CD4-positive, alpha-beta T cell treated with Interleukin-10 for 1 hour (primary cell): ENCODE measurements at places on chromosomes 16 and 17.
A peak's percentile ranks its signal among the peaks of the same experiment; 100 is the strongest.

DNA sequence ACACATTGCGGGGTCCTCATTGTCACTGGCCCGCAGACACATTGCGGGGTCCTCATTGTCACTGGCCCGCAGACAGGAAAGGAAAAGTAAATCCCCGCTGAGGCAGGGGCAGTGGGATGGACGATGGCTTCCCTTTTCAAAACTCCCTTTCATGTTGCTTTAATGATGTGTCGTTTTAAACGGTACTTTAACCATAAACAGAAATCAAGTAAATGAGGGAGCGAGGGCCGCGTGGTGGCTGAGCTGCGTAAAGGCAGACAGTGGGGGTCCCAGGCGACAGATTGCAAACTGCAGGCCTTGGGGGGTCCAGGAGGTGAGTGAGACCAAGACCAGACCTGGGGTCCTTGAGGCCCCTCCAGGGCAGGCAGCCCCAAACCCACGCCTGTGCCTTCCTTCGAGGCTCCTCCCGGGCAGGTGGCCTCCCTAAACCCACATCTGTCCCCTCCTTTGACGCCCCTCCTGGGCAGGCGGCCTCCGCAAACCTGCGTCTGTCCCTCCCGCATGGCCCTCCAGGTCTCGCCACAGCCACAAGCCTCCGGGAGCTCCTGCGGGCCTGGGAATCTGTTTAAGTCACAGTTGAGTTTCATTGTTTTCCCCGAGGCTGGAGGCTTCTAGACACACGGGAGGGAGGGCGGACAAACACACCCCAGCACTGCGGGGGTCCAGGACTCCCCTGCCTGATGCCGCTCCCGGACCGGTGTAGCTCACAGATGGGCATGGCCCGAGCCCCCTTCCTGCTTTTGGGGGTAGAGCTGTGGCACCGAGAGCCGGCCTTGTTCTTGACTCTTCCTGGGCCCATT is 7.3 kb downstream of the PIEZO1 start:
- no peak for DNase-seq

DNA sequence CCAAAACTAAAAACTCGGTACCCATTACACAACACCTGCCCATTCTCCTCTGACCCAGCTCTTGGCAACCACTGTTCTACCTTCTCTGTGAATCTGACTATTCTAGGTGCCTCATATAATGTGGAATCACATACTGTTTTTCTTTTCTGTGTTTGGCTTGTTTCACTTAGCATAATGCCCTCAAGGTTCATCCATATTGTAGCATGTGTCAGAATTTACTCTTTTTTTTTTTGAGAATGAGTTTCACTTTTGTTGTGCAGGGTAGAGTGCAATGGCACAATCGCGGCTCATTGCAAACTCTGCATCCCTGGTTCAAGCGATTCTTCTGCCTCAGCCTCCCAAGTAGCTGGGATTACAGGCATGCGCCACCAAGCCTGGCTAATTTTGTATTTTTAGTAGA is 59.5 kb upstream of the RBL2 start:
- DNase-seq, result no peak

GRCh38 chr16:22663389-22664064 is 150.4 kb upstream of the HS3ST2 start:
- DNase-seq, result no peak

GRCh38 chr16:55036371-55036821 is 105.7 kb downstream of the IRX5 start:
- DNase-seq, result no peak

DNA sequence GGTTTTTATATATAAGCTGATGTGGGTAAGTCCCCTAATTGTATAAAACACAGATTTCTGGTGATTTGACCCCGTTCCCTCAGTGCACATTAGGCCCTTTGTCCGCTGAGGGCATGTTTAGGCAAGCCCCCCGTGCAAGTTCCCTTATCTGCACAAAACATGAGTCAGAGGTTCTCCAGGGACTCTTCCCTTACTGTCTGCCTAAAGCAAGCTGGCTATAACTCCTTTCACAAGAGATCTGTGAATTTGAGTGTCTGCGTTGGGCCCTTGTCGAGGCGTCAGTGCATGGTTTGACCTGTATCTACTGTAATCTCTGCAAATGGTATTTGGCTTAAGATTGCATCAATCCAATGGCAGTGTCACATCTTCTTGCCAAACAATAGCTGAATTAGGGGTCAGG is 712.8 kb downstream of the CDH8 start:
- no peak for DNase-seq

DNA sequence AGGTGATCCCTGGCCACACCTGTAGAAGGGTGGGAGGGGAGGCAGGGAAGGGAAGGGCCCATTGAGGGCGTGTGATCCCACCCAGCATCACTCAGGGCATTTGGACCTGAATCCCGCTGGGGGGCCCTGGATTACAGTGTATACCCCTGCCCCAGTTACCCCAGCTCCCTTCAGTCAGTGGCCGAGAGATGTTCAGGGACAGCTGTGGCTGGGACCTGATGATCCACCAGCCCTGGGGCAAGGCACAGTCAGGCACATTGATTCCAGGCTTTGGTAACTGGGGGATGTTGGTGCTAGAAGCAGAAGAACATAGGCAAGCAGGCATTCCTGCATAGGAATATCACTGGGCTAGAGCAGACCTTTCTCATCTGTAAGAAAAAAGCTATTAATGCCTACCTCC is 170.3 kb downstream of the FOXL1 start:
- no peak for DNase-seq

- peak; percentile 6 for DNase-seq
Observed at GRCh38 chr17:58326609-58327362, 1.8 kb downstream of the TSPOAP1 start.

- DNase-seq, result no peak
Observed at GRCh38 chr16:71439523-71439922, 2.3 kb downstream of the TLE7 start.

DNA sequence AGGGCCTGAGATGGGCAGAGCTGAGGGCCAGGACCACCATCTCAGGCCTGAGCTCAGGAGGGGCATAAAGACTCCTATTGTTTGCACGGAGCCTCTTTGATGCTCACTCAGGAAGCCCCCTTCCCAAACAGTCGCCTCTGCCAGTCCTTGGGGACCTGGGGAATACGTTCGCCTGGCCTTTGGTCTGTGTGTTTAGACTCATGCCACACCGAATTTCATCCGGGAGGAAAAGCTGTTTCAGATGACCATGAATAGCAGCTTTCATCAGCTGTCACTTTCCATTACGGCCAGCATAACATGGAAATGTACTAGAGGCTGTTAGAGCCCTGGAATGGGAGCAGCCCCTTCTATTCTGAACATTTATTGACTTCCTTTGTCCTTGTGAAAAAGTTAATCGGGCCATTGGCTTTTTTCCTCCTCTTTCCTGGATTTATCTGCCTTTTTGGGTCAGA is 139.0 kb downstream of the HS3ST3A1 start:
- no peak for DNase-seq

GRCh38 chr16:15830832-15831451 is 25.9 kb downstream of the MYH11 start:
- no peak for DNase-seq

DNA sequence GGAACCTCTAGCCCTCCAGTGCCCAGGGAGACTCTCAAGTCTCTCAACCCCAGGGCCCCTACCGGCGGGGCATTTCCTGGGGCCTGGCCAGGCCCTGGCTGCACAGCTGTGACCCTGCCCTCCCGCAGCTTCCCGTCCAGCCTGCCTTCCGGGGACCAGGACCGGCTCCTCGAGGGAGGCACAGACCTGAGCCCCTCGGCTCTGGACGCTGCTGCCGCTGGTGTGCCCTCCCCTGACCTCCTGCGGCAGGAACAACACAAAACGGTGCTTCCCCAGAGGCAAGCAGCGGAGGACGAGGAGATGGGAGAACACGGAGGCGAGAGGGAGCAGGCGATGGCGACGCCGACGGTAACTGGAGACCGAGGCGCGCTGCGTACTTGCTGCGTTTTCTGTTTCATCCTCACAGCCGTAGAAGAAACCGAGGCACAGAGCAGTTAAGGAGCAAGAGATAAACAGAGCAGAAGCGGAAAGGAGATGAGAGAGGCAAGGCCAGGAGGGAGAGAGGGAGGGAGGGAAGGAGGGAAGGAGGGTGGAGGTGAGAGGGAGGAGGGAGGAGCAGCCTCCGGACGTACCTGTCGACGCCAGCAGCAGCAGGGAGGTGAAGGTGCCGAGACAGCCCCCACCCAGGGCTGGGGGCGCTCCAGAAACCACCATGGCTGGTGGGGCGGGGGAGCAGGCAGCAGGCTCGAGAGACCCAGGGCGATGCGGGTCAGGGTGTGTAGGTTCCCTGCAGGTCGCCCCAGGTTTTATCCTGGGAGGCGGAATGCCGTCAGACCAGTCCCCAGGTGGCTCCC is at the start of gene PRSS22:
TSS of gene PRSS22 (minus strand) at position 720 of the 794 bp plus-strand sequence. CDS start at position 654, 66 bp downstream.
- DNase-seq, result no peak

DNA sequence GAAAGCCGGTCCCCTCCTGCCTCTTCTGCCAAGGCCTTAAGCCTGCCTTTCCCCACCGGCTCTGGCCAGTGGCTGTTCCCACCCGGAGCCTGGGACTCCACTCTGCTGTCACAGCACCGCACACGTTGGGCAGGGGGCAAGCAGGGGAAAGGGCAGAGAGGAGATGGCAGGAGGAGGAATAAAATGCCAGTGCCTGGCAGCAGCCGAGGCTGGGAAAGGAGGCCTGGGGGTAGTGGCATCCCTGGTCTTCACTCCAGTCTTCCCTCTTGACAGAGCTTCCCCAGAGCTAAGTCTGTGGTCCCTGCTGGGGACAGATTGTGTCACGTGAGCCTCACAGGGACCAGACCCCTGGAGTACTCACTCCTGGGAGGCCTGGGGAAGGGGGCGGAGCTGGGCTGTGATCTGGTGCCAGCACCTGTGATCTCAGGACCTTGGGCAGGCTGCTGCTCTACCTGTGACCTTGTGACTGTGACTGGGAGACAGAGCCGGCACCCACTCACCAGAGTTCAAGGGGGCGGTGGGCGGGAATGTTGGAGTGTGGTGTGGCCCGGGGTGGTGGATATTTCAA is 97.2 kb upstream of the GSE1 start:
- no peak for DNase-seq

DNA sequence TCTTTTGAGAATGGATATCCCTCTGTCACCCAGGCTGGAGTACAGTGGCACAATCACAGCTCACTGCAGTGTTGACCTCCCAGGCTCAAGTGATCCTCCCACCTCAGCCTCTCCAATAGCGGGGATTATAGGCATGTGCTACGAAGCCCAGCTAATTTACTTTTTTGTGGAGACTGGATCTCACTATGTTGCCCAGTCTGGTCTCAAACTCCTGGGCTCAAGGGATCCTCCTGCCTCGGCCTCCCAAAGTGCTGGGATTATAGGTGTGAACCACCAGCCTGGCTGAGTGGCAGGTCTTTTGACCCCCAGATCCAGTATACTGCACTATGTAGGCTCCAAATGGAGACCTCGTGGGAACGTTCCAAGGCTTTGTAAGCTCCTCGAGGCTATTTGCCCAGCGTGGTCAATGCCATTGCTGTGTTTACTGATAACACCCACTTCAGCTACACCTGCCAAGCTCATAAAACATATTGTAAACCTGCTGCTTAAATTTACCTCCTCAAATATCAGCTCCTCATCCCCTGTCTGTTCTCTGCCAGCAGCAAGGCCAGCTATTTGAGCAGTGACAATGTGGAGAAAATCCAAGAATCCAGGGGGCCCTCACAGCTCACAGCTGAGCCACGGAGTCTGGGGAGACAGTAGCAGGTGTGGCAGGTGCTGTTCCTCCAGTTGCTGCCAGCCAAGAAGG is 16.2 kb upstream of the KIFC3 start:
- no peak for DNase-seq

DNA sequence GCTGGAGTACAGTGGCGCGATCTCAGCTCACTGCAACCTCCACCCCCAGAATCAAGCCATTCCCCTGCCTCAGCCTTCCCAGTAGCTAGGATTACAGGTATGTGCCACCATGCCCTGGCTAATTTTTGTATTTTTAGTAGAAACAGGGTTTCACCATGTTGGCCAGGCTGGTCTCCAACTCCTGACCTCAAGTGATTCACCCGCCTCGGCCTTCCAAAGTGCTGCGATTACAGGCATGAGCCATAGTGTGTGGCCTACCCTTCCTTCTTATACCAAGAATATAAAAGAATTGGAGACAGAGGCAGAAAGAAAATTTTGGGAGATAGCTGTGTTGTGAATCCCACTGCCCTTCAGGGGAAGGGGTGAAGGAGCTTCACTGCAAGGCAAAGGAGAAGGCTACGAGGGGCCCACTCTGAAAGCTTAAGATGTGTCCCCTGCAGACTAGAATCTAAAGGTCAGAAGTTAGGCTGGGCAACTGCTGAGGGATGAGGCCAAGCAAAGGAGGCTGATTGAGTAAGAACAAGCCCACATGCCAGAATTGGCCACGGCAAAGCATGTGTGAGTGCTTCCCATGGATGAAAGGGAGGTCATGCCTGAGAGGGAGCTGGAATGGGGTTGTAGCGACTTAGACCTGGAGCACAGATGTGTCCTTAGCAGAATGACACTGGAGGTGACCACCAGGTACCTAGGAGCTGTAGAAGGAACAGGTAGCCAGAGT is 8.4 kb upstream of the CRYBA1 start:
- DNase-seq, result no peak

- no peak for DNase-seq
Observed at GRCh38 chr17:58480090-58480489, 8.1 kb downstream of the HSF5 start.

DNA sequence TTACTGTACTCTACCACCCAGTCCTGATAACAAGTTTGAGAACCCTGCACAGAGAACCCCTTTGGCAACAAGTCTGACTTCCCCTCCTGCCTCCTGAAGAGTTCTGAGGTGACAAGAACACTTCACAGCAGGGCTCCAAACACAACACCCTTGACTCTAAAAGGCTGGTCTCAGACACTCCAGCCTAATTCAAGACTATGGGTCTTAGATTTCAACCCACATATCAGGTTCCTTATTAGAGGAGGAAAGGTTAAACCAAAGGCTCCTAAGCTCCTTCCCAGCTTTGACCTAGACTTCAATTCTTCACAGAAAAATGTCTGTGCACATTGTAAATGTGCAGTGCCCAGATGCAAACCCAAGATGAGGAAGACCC is 23.0 kb downstream of the RANBP10 start:
- DNase-seq, result no peak

DNA sequence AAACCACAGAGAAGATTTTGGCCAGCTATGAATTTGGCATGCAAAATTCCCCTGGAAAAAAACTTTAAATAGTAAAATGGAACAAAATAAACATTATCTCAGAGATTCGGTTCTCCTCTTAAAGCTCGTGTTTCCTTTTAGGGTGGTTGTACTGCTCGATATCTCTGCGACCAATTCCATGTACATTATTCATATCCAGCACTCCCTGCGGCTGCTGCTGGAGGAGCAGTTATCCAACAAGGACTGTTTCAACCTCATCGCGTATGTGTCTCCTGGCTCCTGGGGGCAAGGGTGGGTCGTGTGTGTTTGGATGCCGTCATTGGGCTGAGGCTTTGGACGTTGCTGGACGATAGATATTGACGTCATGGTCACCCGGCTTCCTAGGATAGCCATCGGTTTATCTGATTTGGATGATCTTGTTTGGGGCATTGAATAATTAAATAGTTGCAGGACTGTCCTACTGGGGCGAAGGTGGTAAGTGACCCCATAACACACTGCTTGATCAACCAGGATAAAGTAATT is 33.8 kb downstream of the VWA3A start:
- DNase-seq, result no peak

- no peak for DNase-seq
Observed at GRCh38 chr16:69477546-69477945, 53.1 kb downstream of the CYB5B start.
